Neural crest cell (in vitro differentiated cells): ENCODE measurements at places on chromosomes 4 and X. TPM values are rescaled to one million over a fixed set of nuclear protein-coding genes. Genes with fewer than 3 reads are reported as not detected.

The FRMD7 gene
- total RNA-seq = 0.21 and 0.52 TPM in 2 replicates

DNA sequence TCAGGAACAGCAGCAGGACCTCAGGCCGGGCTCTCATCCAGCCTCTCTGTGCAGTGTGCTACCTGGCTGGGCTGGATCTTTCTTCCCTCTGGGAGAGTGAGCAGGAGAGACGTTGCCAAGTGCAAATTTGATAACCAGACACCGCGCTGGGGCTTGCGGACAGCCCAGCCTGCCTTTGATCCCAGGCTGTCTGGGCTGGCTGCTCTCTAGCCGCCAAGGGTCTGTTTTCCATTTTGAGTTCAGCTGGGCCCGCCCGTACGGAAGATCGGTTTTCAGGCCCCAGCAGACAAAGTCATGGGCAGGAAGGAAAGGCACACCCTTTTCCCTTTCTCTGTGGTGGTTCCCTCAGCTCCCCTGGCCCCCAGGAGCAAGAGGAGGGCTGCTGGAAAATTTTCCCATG lies 90.2 kb downstream of the CPZ start:
- DNase-seq = no peak
- no peaks in the 10 kb centered on the region for H3K4me1 ChIP-seq
- no peak overlapping the region for H3K27ac ChIP-seq

GRCh38 chrX:18119856-18120255 lies 100.8 kb downstream of the BEND2 start:
- H3K4me1 ChIP-seq = no peaks in the 10 kb centered on the region
- no peak for DNase-seq
- no peak overlapping the region for H3K27ac ChIP-seq
- H3K27me3 ChIP-seq = no peaks in the 10 kb centered on the region
- peaks cover 6% of the 10 kb centered on the region for H3K36me3 ChIP-seq
- H3K4me3 ChIP-seq = no peak overlapping the region

- no peaks in the 10 kb centered on the region for H3K36me3 ChIP-seq
- H3K4me3 ChIP-seq = no peak overlapping the region
- H3K4me1 ChIP-seq = no peaks in the 10 kb centered on the region
- DNase-seq = no peak
- H3K27me3 ChIP-seq = no peaks in the 10 kb centered on the region
These were observed 1056.4 kb downstream of the ADGRL3 start for GRCh38 chr4:62256479-62256878.

The RNF150 gene
- 21.0 and 23.3 TPM in 2 replicates for total RNA-seq

DNA sequence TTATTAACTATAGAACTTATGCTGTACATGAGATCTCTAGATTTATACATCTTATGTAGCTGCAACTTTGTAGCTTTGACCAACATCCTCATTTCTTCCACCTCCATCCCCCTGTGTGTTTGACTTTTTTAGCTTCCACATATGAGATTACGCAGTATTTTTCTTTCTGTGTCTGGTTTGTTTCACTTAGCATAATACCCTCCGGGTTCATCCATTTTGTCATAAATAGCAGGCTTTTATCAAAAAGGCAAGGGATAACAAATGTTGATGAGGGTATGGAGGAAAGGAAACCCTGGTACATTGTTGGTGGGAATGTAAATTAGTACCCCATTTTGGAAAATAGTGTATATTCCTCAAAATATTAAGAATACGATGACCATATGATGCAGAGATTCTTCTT lies 116.4 kb upstream of the DGKK start:
- no peaks in the 10 kb centered on the region for H3K4me1 ChIP-seq
- no peak for DNase-seq
- H3K27ac ChIP-seq = no peak overlapping the region
- H3K4me3 ChIP-seq = no peak overlapping the region
- no peaks in the 10 kb centered on the region for H3K27me3 ChIP-seq
- H3K36me3 ChIP-seq = peaks cover 4% of the 10 kb centered on the region

The MAGEA2B gene
- not detected in 2 replicates for total RNA-seq

GRCh38 chrX:9676306-9676705 lies 89.3 kb downstream of the GPR143 start:
- no peak overlapping the region for H3K27ac ChIP-seq
- no peaks in the 10 kb centered on the region for H3K27me3 ChIP-seq
- H3K36me3 ChIP-seq = peaks cover 39% of the 10 kb centered on the region
- no peak overlapping the region for H3K4me3 ChIP-seq

The ZNF185 gene
- total RNA-seq = 2.3 and 2.6 TPM in 2 replicates
